Heart left ventricle (tissue), 16 donors: ENCODE measurements at places on chromosomes 2 and 18. TPM values are rescaled to one million over a fixed set of nuclear protein-coding genes. Genes with fewer than 3 reads are reported as not detected.

GALNT14 gene
- total RNA-seq: 1.2 TPM

GRCh38 chr2:230643576-230644291 lies 68.9 kb upstream of the CAB39 start:
- H3K4me1 ChIP-seq: no peaks in the 10 kb centered on the region
- H3K4me3 ChIP-seq: no peak overlapping the region
- DNase-seq: peak; percentile 33
- H3K27me3 ChIP-seq: no peaks in the 10 kb centered on the region
- H3K36me3 ChIP-seq: no peaks in the 10 kb centered on the region

DNA sequence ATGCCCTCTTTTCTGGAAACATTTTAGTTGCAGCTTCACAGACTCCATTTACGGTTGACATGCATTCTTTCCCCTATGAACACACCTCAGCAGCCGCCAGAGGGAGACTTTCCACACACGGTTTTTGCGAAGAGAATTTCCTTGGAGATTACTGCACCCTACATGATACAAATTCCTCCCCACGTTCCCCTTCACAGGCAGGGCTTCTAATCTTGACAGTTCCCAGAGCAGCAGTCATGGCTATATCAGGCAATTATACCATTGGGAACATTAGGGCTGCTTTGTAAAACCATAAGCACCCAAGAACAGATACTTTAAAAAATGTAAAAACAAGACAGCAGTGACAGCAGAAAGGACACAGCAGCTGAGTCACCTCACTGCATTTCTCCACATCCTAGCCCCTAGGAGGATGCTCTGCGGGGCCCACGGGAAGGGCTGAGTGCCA lies 253.8 kb downstream of the TGIF1 start:
- H3K27ac ChIP-seq: no peak overlapping the region
- peak; percentile 60 for DNase-seq
- H3K27me3 ChIP-seq: no peaks in the 10 kb centered on the region
- peak overlapping the region; percentile 37 for H3K4me3 ChIP-seq
- H3K36me3 ChIP-seq: no peaks in the 10 kb centered on the region

GRCh38 chr2:85649201-85650190 lies 18.5 kb downstream of the SFTPB start:
- peak overlapping the region; percentile 68 for H3K27ac ChIP-seq
- DNase-seq: no peak
- H3K4me3 ChIP-seq: no peak overlapping the region

DNA sequence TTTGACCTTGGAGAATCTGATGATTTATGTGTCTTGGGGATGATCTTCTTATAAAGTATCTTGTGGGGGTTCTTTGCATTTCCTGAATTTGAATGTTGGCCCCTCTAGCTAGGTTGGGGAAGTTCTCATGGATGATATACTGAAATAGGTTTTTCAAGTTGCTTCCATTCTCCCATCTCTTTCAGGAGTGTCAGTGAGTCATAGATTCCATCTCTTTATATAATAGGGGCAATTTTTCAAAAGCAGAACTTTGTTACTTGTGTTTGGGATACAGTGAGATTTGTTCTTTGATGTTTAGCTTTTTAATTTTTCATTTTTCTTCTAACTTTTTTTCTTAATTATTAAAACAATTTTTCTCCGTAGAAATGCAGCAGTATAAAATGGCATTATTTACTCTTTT lies 19.4 kb downstream of the TMEM87B start:
- no peak overlapping the region for H3K27ac ChIP-seq
- no peaks in the 10 kb centered on the region for H3K27me3 ChIP-seq
- H3K36me3 ChIP-seq: peaks cover 3% of the 10 kb centered on the region

- no peaks in the 10 kb centered on the region for H3K27me3 ChIP-seq
- H3K4me1 ChIP-seq: peaks cover 7% of the 10 kb centered on the region
- H3K27ac ChIP-seq: peak overlapping the region; percentile 64
- DNase-seq: no peak
Measured at GRCh38 chr2:183079139-183079775, 710 bp downstream of the DUSP19 start.

GRCh38 chr2:179588486-179589145 lies 272.8 kb downstream of the ZNF385B start:
- H3K27ac ChIP-seq: no peak overlapping the region
- H3K36me3 ChIP-seq: no peaks in the 10 kb centered on the region
- no peaks in the 10 kb centered on the region for H3K27me3 ChIP-seq
- no peaks in the 10 kb centered on the region for H3K4me1 ChIP-seq
- H3K4me3 ChIP-seq: no peak overlapping the region
- no peak for DNase-seq

DNA sequence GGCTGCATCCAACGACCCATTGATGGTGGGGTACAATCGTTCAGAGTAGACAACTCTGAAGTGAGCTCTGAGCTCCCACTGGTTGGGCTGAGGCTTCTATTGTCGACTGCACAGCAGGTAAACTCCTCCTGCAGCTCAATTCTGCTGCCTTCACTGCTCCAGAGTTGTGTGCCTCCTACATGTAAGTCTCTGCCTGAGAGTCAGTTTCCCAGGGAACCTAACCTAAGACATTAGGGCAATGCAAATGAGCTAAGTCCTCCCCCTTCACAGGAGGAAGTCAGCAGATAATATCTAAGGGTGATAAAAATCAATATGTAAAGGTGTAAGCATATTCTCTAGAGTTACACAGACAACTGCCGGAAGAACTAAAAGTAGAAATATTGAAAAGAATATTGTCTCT lies 22.5 kb upstream of the ACYP2 start:
- no peaks in the 10 kb centered on the region for H3K36me3 ChIP-seq
- no peak overlapping the region for H3K4me3 ChIP-seq
- no peak overlapping the region for H3K27ac ChIP-seq
- no peak for DNase-seq
- no peaks in the 10 kb centered on the region for H3K4me1 ChIP-seq

DNA sequence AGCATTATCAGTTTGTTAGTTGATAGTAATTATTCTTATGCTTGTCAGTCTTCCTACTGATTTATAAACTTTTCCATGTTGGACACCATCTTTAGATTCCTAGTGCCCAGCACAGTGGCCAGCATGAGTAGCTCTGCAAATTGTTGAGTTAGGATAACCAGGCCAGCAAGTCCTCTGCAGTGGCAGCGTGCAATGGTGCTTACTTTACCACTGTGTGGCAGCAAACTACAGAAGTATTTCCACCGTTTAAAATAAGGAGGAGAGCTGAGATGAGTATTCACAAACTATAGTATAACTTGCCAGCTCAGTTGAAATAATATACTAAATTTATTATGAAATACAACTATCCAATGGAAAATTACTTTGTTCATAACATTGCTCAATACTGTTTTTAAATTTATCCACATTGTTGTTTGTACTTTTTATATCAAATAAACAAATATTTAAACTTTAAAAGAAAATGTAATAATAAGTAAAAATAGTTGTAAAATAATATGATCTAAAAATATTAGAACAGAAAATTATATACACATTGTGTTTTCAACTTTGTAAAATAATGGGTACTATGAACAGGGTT lies 9.3 kb upstream of the THADA start:
- no peak for DNase-seq
- H3K4me3 ChIP-seq: no peak overlapping the region
- no peaks in the 10 kb centered on the region for H3K27me3 ChIP-seq
- no peaks in the 10 kb centered on the region for H3K4me1 ChIP-seq
- no peaks in the 10 kb centered on the region for H3K36me3 ChIP-seq

DNA sequence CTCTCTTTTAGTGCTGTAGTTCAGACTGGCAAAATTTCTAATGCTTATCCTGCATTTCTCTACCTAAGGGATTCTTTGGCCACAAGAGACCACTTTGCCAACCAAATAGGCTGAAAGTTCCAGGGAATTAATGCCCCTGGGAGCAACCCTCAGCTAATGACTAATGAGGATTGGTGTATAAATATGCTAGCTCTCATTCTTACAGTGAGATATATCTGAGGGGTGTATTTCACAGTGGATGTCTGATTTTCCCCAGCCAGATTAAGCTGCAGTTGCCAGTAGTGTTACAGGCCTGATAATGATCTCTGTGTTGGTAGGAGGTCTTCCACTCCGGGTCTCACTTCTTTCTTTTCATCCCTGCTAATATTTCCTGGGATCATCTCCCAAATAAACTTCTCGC lies 90.4 kb downstream of the GULP1 start:
- no peaks in the 10 kb centered on the region for H3K27me3 ChIP-seq
- H3K4me3 ChIP-seq: no peak overlapping the region
- no peaks in the 10 kb centered on the region for H3K36me3 ChIP-seq
- H3K27ac ChIP-seq: no peak overlapping the region

- H3K36me3 ChIP-seq: no peaks in the 10 kb centered on the region
- H3K27me3 ChIP-seq: no peaks in the 10 kb centered on the region
- no peak for DNase-seq
- H3K4me3 ChIP-seq: no peak overlapping the region
- no peaks in the 10 kb centered on the region for H3K4me1 ChIP-seq
Measured at GRCh38 chr2:68512966-68513365, 45.6 kb downstream of the APLF start.

DNA sequence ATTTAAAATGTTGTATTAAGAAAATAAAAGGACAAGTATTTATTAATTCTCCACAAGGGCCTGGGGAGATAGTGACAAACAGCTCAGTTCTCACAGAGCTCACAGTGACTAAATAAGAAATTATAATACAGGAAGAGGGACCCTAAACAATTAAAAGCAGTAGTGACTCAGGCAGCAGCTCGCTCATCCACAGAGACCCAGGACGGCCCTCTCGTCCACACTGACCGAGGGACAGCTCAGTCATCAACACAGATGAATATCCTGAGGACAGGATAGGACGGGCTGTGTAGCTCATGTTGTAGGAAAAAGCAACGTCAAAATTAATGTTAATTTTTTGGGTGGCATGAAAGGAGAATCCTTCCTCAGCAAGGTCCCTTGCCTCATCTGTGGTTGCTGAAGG lies 44.1 kb downstream of the PARD6G start:
- no peak overlapping the region for H3K4me3 ChIP-seq
- no peak for DNase-seq
- no peaks in the 10 kb centered on the region for H3K4me1 ChIP-seq
- peaks cover 6% of the 10 kb centered on the region for H3K27me3 ChIP-seq

DNA sequence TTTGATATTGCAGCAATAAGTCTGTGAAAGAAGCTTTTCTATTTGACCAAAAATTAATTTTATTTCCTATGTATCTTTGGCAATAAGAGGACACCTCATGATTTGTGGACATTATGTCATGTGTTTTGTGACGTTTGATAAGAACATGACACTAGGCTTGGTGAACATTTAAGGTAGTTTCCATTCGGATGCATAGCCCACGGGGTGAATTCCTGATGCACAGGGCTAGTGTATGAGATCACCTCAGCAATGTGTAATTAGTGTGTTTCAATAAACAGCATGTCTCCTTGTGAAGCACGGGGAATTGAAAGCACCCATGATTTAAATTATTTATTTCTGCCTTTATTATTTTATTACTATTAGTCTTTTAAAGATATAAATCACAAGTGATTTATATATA lies 146.1 kb upstream of the LINC00305 start:
- no peak overlapping the region for H3K27ac ChIP-seq
- H3K36me3 ChIP-seq: no peaks in the 10 kb centered on the region
- no peaks in the 10 kb centered on the region for H3K27me3 ChIP-seq
